ENCODE measurements at places on chromosomes 5 and 9.

DNA sequence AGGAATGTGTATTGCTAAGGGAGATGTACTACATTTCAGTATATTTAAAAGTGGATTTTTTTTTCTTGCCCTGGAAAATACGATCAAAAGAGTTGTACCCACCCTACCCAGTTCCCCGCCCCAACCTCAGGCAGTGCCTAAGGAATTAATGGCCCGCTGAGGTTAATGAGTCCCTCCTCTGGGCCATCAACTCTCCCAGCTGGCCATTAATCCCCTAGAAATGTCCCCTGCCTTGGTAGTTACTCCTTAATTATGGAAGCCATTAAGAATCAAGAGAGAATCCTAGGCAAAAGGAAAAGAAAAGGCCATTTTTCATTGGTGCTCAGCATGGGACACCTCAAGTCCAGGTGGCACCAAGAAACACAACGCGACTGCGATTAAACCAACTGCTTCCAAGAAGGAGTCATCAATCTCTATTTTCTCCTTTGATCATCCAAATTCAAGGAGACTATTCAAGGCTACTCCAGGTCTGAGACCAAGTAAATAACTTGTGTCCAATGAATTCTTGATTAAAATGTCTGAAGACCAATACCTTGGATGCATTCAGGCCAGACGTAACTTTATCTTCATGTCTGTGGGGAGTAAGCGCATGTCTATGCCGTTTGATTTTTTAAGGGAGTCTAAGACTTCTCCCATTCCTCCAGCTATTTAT lies 1962.2 kb upstream of the WWC1 start:
- no peak for DNase-seq

- no peak for DNase-seq
Observed at GRCh38 chr5:38556599-38557307, at the start of gene LIFR. Gene LIFR (minus strand): TSS chr5:38556646. CDS start chr5:38530647, 25,999 bp downstream.

GRCh38 chr5:124605541-124605940 lies 140.9 kb downstream of the ZNF608 start:
- no peak for DNase-seq

- DNase-seq, result no peak
Observed at GRCh38 chr5:42309865-42310264, 113.4 kb upstream of the GHR start.

GRCh38 chr5:145568581-145568980 lies 266.6 kb downstream of the PRELID2 start:
- DNase-seq, result no peak

DNA sequence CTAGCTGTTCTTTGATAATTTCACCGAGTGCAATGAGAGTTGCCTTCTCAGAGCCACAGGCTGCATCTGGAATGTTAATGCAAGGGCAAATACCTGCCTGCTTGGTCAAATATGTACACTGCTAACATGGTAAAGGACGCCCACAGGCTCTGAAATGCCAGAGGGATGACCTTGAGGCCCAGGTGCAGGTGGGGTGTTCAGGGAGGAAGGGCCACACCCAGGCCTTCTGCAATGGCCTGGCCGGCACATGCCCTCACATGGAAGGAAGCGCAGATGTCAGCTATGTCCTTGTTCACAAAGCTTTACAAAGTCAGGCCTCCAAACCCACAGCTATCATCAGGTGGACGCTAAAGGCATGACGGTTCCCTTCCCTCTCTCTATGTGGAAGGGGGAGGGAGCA lies 48.6 kb downstream of the HRH2 start:
- no peak for DNase-seq

- no peak for DNase-seq
Observed at GRCh38 chr5:128629157-128629556, 91.1 kb upstream of the FBN2 start.

- DNase-seq, result no peak
Observed at GRCh38 chr5:84430863-84431663, 46.4 kb upstream of the EDIL3 start.

- DNase-seq, result peak; percentile 38
Observed at GRCh38 chr5:140357726-140358093, 2.3 kb upstream of the SLC4A9 start.

DNA sequence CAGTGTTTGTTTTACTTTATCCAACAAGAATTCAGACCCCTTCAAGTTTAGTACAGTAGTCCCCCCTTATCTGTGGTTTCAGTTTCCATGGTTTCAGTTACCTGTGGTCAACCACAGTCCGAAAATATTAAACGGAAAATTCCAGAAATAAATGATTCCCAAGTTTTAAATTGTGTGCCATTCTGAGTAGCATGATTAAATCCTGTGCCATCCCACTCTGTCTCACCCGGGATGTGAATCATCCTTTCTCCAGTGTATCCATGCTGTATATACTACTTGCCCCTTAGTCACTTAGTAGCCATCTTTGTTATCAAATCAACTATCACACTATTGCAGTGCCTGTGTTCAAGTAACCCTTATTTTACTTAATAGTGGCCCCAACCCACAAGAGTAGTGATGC lies 153.8 kb upstream of the RASA1 start:
- DNase-seq, result no peak

GRCh38 chr9:99948896-99949295 lies 42.4 kb downstream of the STX17 start:
- no peak for DNase-seq

- no peak for DNase-seq
Observed at GRCh38 chr5:91146905-91147600, 236.1 kb downstream of the ARRDC3 start.

GRCh38 chr5:124040799-124041198 lies 528.8 kb downstream of the CSNK1G3 start:
- no peak for DNase-seq

GRCh38 chr9:123687246-123687751 lies 242.6 kb downstream of the DENND1A start:
- DNase-seq, result no peak

DNA sequence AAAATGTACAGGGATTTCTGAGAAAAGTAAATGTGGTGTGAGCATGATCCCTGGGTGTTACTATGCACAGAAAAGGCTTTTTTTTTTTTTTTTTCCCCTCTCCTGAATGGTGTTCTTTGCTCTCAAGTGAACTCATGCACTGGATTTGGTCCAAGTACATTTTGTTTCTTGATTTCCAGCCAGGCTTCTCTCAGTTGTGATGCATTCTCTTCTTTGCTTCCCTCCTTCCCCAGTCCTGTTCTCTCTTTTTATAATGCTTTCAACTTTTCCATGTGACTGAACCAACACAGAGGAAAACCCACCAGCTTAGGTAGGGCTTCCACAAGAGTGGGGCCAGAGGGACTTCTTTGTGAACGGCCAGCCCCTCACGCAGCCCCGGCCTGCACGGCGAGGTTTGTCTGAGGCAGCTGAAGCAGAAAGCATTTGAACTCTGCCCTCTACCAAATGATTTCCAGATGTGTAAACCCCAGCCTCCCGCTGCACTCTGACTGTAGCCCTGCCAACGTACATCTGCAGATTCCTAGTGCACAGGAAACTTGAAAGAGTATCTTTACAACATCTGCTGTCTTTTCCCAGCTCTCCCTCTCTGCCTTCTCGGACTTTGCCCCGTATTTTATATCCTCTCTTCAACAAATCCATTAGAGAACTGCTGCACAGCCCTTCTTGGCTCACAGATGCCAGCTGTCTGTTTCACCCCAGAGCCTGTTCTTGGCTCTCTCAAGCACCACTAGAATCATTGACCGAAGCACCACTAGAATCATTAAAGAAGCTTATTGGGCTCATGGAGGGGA lies 71.8 kb upstream of the CD180 start:
- DNase-seq, result no peak

- no peak for DNase-seq
Observed at GRCh38 chr5:121671624-121672023, 180.1 kb upstream of the FTMT start.

GRCh38 chr5:125659316-125660023 lies 763.7 kb upstream of the GRAMD2B start:
- DNase-seq, result no peak

- DNase-seq, result no peak
Observed at GRCh38 chr5:104412649-104413240, 850.2 kb upstream of the NUDT12 start.

- DNase-seq, result no peak
Observed at GRCh38 chr9:121222524-121223171, 21.0 kb upstream of the RAB14 start.

DNA sequence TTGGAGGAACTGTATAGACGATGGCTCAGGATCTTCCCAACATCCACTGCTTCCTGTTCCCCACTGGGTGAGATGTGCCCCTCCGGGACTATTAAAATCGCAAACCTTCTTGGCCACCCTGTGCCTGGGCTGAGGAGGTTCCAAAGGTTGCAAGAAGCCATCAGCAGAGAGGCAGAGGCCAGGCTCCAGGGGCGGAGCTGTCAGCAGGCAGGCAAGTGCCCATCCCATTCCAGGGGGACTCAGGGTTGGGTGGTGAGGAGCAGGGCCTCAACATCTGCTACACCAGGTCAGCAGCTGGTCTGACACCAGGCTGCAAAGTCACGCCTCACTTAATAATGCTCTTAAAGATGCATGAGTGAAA lies 2.2 kb downstream of the BTNL3 start:
- no peak for DNase-seq

- DNase-seq, result peak; percentile 2
Observed at GRCh38 chr5:143244000-143244736, 159.3 kb downstream of the NR3C1 start.

- no peak for DNase-seq
Observed at GRCh38 chr9:16526380-16526779, 344.1 kb downstream of the BNC2 start.

DNA sequence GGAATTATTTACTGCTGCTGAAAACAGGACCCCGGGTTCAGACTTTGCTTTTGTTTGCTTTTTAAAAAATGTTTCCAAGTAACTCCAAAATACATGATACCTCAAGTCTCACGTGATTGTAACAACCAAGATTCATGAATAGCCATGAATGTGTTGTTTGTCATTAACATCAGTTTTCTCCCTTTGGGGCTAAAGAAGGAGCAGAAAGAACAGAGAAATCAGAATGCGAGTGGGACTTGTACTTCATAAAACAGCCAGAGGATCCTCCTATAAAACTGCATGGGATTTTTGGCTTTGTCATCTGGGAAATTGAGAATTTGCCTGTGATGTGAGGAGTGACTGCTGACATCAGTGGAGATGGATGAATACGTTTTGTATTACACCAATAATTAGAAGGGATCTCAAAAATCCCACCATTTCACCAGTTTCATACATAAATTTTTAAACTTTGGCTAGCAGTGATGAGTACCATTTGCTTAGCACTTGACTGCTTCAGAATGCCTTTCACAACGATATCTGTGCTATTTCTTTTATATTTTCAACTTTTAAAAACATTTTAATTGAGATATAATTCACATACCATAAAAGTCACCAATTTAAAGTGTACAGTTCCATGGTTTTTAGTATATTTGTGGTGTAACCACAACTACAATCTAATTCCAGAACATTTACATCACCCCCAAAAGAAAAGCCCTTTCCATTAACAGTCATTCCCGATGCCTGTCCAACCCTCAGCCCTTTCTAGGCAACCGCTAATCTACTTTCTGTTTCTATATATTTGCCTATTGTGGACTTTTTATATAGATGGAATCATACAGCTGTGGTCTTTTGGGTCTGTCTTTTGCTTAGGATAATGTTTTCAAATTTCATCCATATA lies 126.9 kb upstream of the ANKRD55 start:
- DNase-seq, result no peak

DNA sequence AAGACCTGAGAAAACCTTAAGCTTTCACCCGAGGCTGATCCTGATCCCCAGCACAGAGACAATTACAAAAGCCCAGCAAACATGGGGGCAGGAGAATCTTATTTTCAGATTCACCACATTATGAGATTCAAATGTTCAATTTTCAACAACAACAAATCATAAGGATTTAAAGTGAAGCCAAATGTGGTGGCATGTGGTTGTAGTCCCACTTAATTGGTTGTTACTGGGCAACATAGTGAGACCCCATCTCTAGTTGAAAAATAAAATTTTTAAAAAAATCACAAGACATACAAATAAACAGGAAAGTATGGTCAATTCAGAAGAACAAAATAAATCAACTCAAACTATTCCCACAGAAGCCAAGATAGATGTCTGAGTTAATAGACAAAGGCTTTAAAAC lies 3.9 kb upstream of the RABGAP1 start:
- no peak for DNase-seq

DNA sequence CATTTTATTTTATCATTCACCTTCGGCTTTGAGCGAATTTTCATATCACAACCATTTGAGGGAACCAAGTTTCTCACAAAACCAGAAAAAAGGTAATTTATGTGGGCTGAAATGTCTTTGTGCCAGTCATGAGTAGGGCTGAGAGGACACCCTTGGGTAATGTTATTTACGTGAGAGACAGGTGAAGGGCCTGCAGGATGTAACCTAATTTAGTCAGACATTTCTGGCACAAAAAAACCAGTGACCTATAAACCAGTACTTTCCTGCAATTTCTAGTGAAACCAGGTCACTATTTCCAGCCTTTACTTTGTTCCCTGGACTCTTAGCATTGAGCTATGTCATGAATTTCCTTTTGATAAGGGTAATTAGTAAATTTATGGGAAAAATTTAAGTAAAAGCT lies 17.2 kb upstream of the CCDC112 start:
- DNase-seq, result no peak

DNA sequence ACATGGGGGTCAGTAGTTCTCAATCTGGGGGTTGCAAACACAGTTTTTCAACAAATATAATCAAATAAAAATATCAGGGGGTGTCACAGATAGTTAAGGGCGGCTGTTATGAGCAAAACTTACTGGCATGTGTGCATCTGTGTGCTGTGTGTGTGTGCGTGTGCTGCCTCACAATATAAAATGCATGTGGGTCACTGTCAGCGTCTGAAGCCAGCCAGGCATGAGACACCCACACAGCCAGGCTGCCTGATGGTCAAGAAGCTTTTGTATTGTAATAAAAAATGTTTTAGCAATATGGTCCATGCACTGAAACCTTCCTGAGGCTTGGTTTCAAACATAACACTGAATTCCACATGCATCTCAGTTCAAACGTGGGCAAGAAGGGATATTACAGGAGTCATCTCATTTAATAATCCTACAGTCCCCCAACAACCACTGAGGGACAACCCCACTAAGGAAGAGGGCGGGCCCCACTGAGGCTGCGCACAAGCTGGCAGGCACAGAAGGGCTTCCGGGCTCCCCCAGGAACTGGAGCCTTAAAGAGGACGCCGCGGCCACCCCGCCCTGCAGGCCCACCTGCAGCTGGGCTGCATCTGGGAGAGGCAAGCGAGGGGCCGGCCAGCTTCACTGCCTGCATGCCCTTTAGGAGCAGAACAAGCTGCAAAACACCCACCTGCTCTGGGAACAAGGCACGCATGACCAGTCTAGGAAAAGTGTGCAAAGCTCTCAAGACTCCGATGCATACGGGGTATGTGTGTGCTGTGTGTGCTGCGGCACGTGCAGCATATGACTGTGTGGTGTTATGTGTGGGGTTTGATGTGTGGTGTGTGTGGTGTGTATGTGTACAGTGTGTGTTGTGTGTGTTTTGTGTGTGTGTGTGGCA lies 14.1 kb downstream of the SEMA4D start:
- no peak for DNase-seq
